ENCODE measurements at places on chromosomes 5 and 9.

GRCh38 chr5:113147101-113147508, 170.5 kb downstream of the DCP2 start:
- peak; percentile 56 for DNase-seq

DNA sequence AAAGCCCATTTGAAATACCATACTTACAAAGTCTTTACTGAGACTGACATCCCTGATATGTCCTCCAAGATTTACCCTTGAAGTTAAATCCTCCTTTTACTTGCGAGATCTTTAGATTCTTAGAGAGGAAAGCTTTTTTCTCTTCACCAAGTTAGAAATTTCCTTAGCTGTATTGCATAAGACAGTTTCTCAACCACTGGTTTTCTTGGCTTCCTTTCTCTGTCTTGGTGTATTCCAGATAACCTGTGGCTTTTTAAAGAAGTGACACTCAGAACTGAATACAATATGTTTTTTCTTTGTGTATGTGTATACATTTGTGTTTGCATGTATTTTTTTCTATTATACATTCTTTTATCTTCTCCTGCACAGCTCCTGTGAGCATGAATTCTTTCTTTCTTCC, 65.0 kb downstream of the SNCAIP start:
- DNase-seq, result no peak

DNA sequence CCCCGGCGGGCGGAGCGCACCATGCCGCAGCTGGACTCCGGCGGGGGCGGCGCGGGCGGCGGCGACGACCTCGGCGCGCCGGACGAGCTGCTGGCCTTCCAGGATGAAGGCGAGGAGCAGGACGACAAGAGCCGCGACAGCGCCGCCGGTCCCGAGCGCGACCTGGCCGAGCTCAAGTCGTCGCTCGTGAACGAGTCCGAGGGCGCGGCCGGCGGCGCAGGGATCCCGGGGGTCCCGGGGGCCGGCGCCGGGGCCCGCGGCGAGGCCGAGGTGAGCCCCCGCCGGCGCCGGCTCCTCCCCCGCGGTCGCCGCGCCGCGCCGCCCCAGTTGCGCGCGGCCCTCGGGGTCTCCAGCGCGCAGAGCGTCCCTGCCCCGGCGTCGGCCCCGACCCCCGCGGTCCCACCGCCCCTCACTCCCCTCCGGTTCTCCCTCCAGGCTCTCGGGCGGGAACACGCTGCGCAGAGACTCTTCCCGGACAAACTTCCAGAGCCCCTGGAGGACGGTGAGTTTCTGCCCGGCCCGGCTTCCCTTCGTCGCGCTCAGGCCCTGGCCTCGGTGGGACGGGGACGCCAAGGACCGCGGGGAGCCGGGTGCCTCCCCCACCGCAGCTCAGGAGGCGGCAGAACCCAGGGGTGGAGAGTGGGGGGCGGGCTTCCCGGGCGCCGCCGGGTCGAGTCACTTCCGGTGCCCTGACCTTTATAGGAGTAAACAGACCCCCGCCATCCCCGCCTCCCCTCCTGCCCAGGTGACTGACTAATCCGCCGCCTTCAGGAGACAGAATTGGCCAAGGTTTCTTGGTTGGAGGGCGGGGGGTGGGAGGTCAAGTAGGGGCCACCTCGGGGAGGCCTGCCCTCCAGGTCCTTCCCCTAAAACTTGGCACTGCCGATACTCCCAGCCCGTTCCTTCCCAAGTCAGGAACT, 665 bp downstream of the TCF7 start:
- DNase-seq, result no peak

GRCh38 chr9:74147906-74148305, 349.2 kb upstream of the RORB start:
- DNase-seq, result no peak

GRCh38 chr5:100313657-100314056, 221.5 kb upstream of the FAM174A start:
- no peak for DNase-seq

DNA sequence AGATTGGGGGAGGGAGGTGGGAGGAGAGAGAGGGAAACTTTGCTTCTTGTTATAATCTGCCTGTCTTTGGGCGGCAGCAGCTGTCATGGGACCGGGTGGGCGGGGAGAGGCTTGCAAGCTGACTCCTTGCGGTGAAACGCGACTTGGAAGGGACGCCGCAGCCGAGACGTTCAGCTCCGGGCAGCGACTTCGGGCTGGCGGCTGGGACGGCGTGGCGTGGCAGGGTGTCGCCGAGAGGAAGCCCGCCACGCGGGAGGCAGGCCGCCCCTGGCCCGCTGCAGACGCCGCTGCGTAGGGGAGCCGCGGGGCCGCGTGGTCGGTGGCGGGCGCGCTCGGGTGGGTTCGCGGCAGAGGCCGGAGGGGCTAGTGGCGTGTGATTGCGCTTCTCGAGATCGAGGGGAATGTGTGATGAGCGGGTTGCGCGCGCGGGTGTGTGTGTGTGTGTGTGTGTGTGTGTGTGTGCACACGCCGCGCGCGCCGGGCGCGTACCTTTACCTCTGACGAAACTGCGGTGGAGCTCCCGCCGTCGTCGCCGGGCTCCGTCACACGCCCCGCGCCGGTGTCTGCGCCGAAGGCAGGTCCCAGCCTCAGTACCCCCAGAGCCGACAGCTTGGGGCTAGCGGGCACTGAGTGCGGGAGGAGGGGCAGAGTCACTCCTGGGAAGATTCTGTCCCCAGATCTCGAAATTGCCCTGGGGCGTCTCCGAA, 1.7 kb downstream of the PPARGC1B start:
- no peak for DNase-seq

GRCh38 chr5:113194591-113194990, 218.0 kb downstream of the DCP2 start:
- no peak for DNase-seq

DNA sequence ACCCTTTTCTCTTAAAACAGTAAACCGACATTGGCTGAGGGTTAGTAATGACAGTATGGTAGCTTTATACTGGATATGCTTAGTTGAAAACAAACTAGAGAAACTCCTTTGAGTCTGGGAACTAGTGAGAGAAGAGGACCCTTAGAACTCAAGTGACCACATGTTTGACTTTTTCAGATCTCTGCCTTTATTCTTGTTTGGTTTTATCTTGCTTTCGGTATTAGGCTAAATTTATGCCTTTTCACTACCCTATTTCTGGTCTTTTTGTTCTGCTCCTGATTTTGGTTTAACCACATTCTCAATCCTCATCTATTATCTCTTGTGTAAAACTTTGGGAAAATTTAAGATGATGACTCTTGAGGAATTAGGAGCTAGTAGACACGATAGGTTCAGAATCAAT, 11.0 kb downstream of the SNAPC3 start:
- DNase-seq, result no peak

- DNase-seq, result no peak
Measured at GRCh38 chr5:181217803-181218062, 5.3 kb upstream of the TRIM41 start.

- no peak for DNase-seq
Measured at GRCh38 chr9:7452378-7452777, 347.2 kb downstream of the DMAC1 start.

- DNase-seq, result no peak
Measured at GRCh38 chr9:805151-805550, 36.3 kb upstream of the DMRT1 start.

- DNase-seq, result no peak
Measured at GRCh38 chr9:104817437-104817836, 53.5 kb downstream of the NIPSNAP3B start.

GRCh38 chr5:120457839-120458507, 6.1 kb upstream of the PRR16 start:
- no peak for DNase-seq
